Stimulated activated CD4-positive, alpha-beta T cell treated with anti-CD3 and anti-CD28 coated beads, Interleukin-2, amount 100 ng/mL, for 4 hours (primary cell): ENCODE measurements at places on chromosomes 5 and 9.

DNA sequence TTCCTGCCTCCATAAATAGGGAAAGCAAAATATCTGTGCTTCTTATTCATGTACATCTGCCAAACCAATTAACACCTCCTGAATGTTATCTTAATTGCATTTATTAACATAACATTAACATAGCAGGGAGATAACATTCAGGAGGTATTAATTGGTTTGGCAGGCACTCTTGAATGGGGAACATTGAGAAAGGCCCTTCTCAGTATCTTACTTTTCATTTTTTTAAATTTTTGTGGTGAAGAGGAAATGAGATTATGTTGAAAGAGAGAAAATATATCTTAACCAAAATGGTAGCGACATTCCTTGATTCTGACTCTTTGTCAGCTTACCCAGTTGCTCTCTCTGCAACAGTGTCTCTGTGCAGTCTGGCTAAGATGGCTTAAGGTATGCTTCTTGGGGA is 100.4 kb upstream of the TLE1 start:
- DNase-seq, result no peak

- DNase-seq, result no peak
These were observed 51.3 kb downstream of the PCSK5 start for GRCh38 chr9:75941577-75942311.

GRCh38 chr5:31889001-31889561 is 250.2 kb downstream of the PDZD2 start:
- DNase-seq, result no peak

- no peak for DNase-seq
These were observed 124.0 kb upstream of the PPP1R26 start for GRCh38 chr9:135355521-135356011.

GRCh38 chr5:132009706-132010405 is 1.6 kb downstream of the ACSL6 start:
- DNase-seq, result no peak
